OCI-M1 (cell line): ENCODE measurements at places on chromosomes 16 and 17.

- no peak for DNase-seq
Measured at GRCh38 chr17:31078290-31078689, 16.5 kb upstream of the NF1 start.

DNA sequence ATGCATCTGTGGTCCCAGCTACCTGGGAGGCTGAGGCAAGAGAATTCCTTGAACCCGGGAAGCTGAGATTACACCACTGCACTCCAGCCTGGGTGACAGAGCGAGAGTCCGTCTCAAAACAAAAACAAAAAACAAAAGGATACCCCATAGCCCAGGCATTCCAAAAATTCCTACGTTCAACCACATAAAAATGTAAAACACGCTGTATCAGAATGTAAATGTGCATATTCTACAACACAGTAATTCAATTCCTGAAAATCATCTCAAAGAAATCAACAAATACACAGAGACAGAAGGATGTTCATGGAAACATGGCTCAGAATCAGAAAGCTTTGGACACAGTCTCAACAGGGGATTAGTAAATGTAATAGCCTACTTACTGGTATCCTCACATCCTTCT, 33.0 kb downstream of the COG7 start:
- DNase-seq, result no peak

GRCh38 chr16:52812678-52813556, 239.8 kb downstream of the CHD9NB start:
- no peak for DNase-seq

- no peak for DNase-seq
Measured at GRCh38 chr17:72545766-72546165, 424.9 kb downstream of the SOX9 start.

GRCh38 chr17:64084086-64084939, 45.6 kb downstream of the ERN1 start:
- peak; percentile 74 for DNase-seq

GRCh38 chr17:7166873-7167272, 12.3 kb downstream of the ASGR1 start:
- DNase-seq, result no peak

DNA sequence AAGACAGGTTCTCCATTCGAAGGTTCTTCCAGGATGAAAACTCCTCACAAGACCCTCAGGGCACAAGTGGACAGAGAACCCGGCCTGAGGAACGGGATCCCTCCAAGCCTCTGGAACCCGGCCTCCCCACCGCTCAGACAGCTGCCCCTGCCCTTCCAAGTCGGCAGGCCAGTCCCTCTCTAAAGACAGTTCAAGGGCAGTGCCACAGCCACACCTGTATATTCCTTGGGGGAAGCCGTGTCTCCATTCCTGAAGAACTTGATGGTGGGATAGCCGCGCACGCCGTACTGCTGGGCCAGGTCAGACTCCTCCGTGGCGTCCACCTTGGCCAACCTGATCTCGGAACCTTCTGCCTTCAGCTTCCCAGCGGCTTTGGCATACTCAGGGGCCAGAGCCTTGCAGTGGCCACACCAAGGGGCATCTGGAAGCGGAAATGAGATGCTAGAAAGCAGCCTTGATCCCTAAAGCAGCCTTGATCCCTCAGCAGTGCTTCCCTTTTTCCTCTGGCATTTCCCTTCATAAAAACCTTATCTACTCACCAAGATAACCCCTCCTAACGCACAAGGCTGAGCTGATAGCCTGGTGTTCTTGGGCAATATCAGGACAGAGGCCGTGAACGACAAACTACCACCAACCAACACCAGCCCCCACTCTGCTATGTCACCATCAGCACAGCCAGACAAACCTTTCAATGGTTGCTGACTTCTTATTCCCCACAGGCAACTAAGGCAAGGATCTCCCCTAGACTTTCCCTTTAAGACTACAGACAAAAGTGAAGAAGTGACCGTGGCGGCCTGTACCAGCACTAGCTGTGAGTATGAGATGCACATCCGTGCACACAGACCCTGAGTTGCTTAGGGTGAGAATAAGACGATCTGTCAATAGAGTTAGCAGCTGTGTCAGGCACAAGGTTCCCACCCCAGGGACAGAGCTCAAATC, 1.1 kb downstream of the P4HB start:
- DNase-seq, result peak; percentile 71

DNA sequence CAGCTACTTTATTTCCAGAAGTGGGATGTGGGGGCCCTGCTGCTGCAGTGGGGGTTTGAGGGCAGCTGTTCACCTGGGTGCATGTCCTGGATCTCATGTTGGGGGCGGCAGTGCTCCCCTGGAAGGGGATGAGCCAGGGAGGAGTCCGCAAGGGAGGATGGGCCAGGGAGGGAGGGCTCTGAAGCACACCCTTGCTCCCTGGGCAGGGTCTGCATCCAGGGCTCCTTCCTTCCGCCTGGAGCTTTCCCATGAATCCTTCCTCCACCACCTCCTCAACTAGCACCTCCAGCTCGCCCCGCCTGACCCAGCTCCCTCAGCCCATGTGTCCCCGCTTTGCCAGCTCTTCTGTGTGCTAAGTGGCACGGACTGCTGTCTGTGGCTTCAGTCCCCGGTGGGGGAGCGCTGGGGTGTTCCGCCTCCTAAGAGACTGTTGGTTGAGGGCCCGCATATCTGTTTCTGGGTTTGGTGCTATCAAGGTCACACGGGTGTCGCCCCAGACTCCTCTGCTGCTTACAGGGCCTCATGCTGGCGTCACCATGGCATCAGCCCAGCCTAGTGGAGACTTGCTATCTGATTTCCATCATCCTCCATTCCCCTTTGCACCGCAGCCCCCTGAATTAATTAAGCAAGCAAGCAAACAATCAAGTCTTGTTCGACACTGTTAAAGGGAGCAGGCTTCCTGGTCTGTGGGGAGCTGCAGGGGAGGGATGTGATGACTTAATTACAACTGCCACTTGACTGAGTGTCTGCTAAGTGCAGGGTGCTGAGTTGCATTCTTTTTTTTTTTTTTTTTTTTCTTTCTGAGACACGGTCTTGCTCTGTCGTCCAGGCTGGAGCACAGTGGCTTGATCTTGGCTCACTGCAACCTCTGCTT, 71.8 kb downstream of the PRKCA start:
- no peak for DNase-seq

GRCh38 chr16:53041320-53042051, 11.2 kb downstream of the CHD9NB start:
- no peak for DNase-seq

- DNase-seq, result no peak
Measured at GRCh38 chr16:13307851-13308250, 406.5 kb downstream of the SHISA9 start.

- peak; percentile 79 for DNase-seq
Measured at GRCh38 chr16:70298988-70299938, at the start of gene DDX19B. DDX19B (plus strand) TSS chr16:70299186; CDS start chr16:70299298, 112 bp downstream.

- no peak for DNase-seq
Measured at GRCh38 chr16:53043428-53043831, 9.3 kb downstream of the CHD9NB start.

DNA sequence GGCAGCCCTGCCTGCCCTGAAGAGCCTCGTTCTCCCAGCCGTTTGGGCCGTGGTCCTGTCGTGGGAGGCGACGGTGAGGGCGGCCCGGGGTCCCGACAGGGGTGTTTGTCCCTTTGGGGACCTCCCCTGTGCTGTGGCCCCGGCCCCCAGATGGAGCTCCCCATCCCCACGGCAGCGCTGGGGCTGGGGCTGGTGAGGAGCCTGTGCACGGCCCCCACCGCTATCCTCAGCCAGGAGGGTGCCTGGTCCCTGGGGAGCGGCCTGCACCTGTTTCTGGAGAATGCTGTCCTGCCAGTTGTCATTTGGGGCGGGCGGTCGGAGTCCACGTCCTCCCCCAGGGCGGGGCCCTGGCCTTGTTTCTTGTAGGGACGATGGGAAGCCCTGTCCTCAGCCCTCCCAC, 6.6 kb downstream of the CAPN15 start:
- no peak for DNase-seq

DNA sequence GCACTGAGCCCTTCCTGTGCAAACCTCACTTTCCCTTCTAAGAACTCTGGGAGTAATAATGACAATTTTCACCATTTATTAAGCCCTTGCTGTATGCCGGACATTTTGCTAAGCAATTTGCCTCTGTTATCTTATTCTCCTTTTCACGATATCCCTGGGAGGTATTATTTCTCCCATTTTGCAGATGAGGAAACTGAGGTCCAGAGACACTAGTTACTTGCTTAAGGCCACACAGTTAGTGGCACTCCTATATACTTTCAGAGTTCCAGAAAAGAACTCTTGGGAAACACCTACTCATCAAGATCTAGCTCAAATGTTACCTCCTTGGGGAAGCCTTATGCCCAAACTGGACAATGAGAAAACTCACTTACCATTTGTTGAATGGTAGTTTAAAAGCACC, 4.8 kb upstream of the USP10 start:
- DNase-seq, result no peak
